Hypothalamus (tissue), 51 donors: ENCODE measurements at places on chromosomes 5 and 9.

DNA sequence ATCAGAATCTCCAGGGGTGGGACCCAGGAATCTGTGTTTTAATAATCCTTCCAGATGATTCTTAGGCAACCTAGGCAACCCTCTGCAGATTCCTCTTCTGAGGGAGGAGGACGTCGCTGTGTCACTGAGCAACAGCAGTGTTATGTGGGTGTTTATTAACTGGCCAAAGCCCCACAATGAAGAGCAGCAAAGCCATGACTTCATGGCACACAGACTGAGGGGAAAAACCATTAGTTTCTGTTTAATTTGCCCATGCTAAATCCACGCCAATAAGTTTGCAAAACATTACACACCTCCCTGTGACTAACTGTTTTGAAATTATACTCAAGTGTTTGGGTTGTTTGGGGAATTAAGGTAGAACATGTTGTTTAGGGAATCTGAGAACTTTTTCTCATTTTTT lies 83.7 kb upstream of the TMED7 start:
- no peak for DNase-seq

- no peak for DNase-seq
Observed at GRCh38 chr9:17894501-17895160, 315.8 kb downstream of the SH3GL2 start.

DNA sequence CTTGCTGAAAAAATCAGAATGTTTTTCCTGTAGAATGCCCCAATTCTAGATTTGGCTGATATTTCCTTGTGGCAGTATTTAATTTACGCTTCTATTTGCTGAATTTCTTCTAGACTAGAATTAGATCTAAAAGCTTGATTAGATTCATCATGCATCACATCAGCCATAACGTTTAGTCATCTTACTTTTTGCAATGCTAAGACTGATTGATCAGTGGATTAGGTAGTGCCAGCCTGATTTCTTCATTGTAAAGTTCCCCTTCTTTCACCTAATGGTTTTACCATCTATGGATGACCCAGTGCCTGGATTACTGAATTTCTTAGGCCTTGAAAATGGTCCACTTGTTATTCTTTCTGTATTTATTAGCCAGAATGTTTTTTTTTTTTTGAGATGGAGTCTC lies 83.9 kb downstream of the PBX3 start:
- no peak for DNase-seq

- no peak for DNase-seq
Observed at GRCh38 chr5:111392181-111392580, 120.2 kb downstream of the STARD4 start.

GRCh38 chr9:33877727-33878489 lies 60.9 kb downstream of the UBE2R2 start:
- no peak for DNase-seq

- no peak for DNase-seq
Observed at GRCh38 chr5:150007050-150007449, 6.5 kb downstream of the HMGXB3 start.

GRCh38 chr9:134293611-134294152 lies 32.6 kb upstream of the RXRA start:
- DNase-seq = no peak

GRCh38 chr9:70753311-70753710 lies 338.9 kb upstream of the KLF9 start:
- DNase-seq = no peak

DNA sequence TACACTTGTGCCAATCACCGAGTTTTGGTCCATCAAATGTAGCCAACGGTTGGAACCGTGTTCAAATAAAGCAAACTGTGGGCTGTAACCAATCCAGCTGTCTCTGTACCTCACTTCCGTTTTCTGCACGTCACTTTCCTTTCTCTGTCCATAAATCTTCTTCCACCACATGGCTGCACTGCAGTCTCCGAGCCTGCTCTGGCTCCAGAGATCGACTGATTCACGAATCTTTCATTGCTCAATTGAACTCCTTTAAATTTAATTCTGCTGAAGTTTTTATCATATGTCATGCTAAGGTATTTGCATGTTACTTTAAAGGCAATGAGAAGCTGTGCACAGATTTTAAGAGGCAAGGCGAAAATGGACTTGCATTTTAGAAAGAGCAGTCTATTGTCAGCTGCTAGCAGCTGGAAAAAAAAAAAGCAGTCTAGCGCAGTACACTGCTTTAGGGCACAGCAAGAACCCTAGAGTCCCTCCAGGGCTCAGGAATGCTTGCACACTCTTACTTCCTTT lies 13.2 kb downstream of the TTC39B start:
- DNase-seq = no peak

DNA sequence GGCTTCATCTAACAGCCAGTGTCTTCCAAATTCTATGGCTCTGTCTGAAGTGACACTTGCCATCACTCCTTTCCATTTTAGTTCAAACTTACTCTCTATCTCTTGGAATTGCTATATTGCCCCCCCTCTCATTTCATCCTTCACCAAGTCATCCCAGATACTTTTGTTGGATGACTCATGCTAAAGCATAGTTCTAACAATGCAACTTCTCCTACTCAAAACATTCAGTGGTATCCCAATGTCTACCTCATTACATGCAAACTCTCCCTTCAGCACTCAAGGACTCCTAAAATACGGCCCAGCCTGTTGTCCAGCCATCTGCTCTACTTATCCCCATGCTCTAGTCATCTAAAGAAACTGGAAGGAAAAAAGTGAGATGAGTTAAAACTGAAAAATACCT lies 171.6 kb downstream of the RASEF start:
- no peak for DNase-seq

DNA sequence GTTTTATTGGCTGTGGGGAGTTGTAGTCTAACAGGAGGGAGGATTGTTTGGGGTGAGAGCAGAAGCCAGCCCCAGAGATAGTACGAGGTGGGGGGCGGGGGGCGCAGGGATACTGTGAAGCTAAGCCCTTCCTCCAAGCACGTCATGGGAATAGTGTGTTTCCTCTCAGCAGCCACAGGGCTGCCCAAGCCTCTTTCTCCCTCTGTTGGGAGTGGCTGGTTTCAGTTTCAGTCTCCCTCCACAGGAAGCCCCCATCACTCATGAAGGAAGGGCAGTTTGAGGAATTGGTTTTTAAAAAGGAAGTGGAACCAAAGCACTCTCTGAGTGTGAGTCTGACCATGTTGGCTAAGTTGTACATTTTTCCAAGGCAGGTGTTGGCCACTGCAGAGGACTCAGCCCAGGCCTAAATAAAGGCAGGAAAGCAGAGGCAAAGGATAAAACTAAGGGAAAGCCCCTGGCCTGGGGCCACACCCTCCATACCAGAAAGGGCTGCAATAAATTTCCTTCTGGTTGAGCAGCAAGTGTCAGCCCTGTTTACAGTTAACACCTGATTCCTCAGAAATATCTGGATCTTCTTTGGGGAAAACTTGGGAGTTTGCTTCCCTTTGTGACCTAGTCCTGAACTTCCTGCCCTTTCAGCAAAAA lies 3.2 kb downstream of the RAB24 start:
- no peak for DNase-seq

GRCh38 chr5:155833287-155833686 lies 493.7 kb upstream of the SGCD start:
- no peak for DNase-seq

DNA sequence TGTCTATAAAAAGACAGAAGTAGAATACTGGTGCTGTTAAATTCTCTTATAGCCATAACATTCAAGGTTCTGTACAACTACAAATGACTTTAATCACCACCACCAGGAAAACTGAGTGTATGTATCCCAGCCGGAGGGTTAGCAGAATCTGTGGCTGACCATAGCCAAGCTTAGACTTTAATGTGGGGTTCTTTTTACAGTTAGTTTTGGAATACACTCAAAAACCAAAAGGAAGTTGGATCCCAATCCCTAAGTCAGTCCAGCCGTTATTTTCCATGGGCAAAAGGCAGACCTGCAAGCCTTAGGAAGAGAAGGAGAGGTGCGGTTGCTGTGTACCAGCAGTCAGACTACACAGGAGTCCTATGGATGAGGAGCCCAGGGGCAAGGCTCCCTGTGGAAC lies 179.8 kb downstream of the ENC1 start:
- DNase-seq = no peak

GRCh38 chr5:169980418-169981053 lies at the start of gene INSYN2B:
INSYN2B (minus strand) TSS chr5:169980495; CDS start chr5:169883898, 96,597 bp downstream.
- peak; percentile 31 for DNase-seq

DNA sequence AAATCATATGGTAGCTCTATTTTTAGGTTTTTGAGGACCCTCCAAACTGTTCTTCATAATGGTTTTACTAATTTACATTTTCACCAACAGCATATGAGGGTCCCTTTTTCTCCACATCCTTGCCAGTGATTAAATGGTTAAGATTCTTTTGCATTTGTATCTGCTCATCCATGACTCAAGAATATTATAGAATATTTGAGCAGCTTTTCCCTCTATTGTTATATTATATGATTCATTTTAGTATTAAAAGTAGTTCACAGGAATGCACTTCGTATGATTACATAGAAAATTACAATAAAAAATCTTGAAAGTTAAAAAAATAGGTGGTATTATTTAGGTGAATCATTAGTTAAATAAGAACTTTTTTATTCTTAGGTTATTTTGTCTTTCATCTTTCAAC lies 140.7 kb downstream of the WDR70 start:
- DNase-seq = no peak

DNA sequence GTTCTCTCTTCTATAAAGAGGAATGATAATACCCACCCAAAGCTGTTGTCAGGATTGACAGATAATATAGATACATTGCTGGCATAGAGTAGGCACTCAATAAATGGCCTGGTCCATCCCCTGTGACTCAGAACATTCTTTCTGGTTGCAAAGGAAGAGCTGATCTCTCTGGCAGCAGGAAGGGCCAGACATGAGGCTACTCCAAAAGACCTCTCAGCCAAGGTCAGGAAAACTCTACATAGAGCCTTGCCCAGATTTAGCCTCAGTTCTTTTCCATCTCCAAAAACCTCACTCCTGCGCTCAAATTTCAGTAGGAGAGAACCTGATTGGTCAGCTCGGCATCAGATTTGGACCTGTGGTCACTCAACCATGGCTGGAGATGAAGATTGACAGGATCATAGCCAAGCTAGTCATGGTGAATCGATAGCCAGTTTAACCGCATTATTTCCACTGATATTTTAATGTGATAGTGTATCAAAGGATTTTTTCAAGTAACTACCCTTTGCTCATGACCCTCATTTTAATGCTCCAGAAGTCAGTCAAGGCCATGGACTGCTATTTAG lies 319.6 kb downstream of the DRD1 start:
- no peak for DNase-seq

- no peak for DNase-seq
Observed at GRCh38 chr5:127865273-127865672, 162.1 kb downstream of the CCDC192 start.

GRCh38 chr5:83118976-83119375 lies 41.6 kb downstream of the XRCC4 start:
- DNase-seq = no peak
